ENCODE measurements at places on chromosomes 3 and 15. TPM values are rescaled to one million over a fixed set of nuclear protein-coding genes. Genes with fewer than 3 reads are reported as not detected.
A peak's percentile ranks its signal among the peaks of the same experiment; 100 is the strongest.

ERC2 gene
- total RNA-seq = 0.99 TPM

GRCh38 chr3:385151-385550 is 188.6 kb downstream of the CHL1 start:
- no peak overlapping the region for H3K27ac ChIP-seq
- no peaks in the 10 kb centered on the region for H3K36me3 ChIP-seq
- H3K27me3 ChIP-seq = no peaks in the 10 kb centered on the region
- no peak overlapping the region for H3K4me3 ChIP-seq

DNA sequence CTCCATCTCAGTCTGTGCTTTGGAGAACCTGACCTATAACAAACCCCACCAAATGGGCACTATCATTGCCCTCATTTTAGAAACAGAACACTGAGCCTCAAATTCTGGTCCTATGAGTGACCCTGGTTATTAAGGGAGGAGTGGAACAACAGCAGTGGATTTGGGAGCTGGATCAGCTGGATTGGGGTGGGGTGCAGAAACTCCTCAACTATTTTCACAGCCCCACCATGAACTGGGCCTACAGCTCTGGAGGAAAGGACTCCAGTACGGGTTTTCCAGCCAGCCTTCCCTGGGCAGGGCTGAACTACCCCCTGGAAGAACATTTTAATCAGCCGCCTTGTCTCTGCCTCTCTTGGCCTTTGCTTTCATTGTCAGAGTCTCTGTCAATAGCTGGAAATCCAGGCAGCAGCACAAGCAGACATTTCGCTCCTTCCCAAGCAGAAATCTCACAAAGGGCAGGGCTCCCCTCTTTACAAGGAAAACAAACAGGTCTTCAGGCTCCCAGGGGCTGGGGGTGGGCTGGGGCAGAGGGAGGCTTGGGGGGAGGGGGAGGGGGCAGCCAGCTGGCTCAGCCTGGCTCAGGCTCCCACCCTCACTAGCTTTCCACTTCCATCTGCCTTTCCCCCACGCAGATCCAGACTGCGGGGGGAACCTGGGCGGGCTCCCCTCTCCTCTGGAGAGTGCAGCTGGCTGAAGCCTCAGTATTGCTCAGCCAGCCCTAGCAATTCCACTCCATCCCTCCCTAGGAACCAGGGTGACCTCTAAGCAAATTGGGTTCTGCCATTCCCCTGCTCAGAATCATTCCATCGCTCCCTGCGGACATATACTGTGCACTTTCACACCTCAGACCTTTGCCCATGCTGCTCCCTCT is 13.7 kb upstream of the TLE3 start:
- peak overlapping the region; percentile 92 for H3K27ac ChIP-seq
- peaks cover 2% of the 10 kb centered on the region for H3K27me3 ChIP-seq
- peak; percentile 81 for DNase-seq
- H3K36me3 ChIP-seq = no peaks in the 10 kb centered on the region
- H3K4me1 ChIP-seq = peaks cover 34% of the 10 kb centered on the region

GRCh38 chr3:51593697-51594096 is 55.2 kb downstream of the RAD54L2 start:
- no peaks in the 10 kb centered on the region for H3K27me3 ChIP-seq
- no peak overlapping the region for H3K4me3 ChIP-seq
- H3K4me1 ChIP-seq = peaks cover 6% of the 10 kb centered on the region
- H3K27ac ChIP-seq = no peak overlapping the region
- DNase-seq = no peak
- H3K36me3 ChIP-seq = peaks cover 43% of the 10 kb centered on the region

ACTC1 gene
- total RNA-seq = 13,225 TPM

- DNase-seq = no peak
- H3K27me3 ChIP-seq = no peaks in the 10 kb centered on the region
- peak overlapping the region; percentile 36 for H3K27ac ChIP-seq
- peaks cover 5% of the 10 kb centered on the region for H3K36me3 ChIP-seq
- no peak overlapping the region for H3K4me3 ChIP-seq
- peaks cover under 1% of the 10 kb centered on the region for H3K4me1 ChIP-seq
Observed at GRCh38 chr3:71346061-71346460, 237.5 kb downstream of the FOXP1 start.

GRCh38 chr3:119099785-119100184 is 46.2 kb upstream of the TEX55 start:
- no peak for DNase-seq
- no peaks in the 10 kb centered on the region for H3K27me3 ChIP-seq
- H3K36me3 ChIP-seq = no peaks in the 10 kb centered on the region
- no peaks in the 10 kb centered on the region for H3K4me1 ChIP-seq
- no peak overlapping the region for H3K4me3 ChIP-seq

OSTN gene
- total RNA-seq = 0.36 TPM

- H3K36me3 ChIP-seq = no peaks in the 10 kb centered on the region
- peaks cover 11% of the 10 kb centered on the region for H3K27me3 ChIP-seq
- DNase-seq = no peak
- H3K4me1 ChIP-seq = no peaks in the 10 kb centered on the region
Observed at GRCh38 chr15:63337046-63337445, 44.6 kb downstream of the CA12 start.

- H3K36me3 ChIP-seq = no peaks in the 10 kb centered on the region
- no peak overlapping the region for H3K4me3 ChIP-seq
- H3K27ac ChIP-seq = no peak overlapping the region
- peaks cover 11% of the 10 kb centered on the region for H3K4me1 ChIP-seq
- H3K27me3 ChIP-seq = no peaks in the 10 kb centered on the region
Observed at GRCh38 chr15:69610277-69610676, 157.7 kb downstream of the RPLP1 start.

- H3K27me3 ChIP-seq = no peaks in the 10 kb centered on the region
- peak overlapping the region; percentile 71 for H3K4me3 ChIP-seq
- no peaks in the 10 kb centered on the region for H3K36me3 ChIP-seq
- H3K4me1 ChIP-seq = peaks cover 48% of the 10 kb centered on the region
Observed at GRCh38 chr3:48555949-48556795, 431 bp downstream of the PFKFB4 start.

SKOR1 gene
- 0.22 TPM for total RNA-seq

- no peak overlapping the region for H3K4me3 ChIP-seq
- no peaks in the 10 kb centered on the region for H3K27me3 ChIP-seq
- DNase-seq = no peak
- peaks cover 8% of the 10 kb centered on the region for H3K36me3 ChIP-seq
- H3K27ac ChIP-seq = no peak overlapping the region
- H3K4me1 ChIP-seq = peaks cover 8% of the 10 kb centered on the region
Observed at GRCh38 chr3:31696815-31697548, 164.3 kb downstream of the STT3B start.

- peaks cover 26% of the 10 kb centered on the region for H3K27me3 ChIP-seq
- H3K36me3 ChIP-seq = no peaks in the 10 kb centered on the region
- no peak for DNase-seq
- H3K4me3 ChIP-seq = no peak overlapping the region
- H3K27ac ChIP-seq = no peak overlapping the region
Observed at GRCh38 chr15:38758043-38758442, 193.4 kb upstream of the RASGRP1 start.

IL5RA gene
- not detected for total RNA-seq

DNA sequence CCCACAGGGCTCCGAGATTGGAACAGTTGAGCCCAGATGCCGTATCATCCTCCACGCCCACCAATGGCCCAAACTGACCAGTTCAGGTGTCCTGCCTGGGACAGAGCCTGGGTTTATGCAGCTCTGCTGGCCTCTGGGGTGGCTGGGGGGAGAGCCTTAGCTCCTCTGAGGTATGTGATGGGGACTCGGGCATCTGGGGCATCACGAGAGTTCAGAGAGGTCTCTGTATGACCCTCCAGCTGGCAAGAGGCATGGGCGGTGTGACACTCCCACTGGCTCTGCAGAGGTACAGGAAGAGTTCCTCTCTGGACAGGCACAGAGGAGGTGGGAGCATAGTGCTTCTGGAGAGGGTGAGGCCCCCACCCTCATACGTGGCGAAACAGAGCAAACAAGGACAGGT is 26.6 kb upstream of the DUSP7 start:
- DNase-seq = no peak
- H3K36me3 ChIP-seq = no peaks in the 10 kb centered on the region
- no peak overlapping the region for H3K4me3 ChIP-seq
- no peaks in the 10 kb centered on the region for H3K27me3 ChIP-seq
- H3K27ac ChIP-seq = no peak overlapping the region
- peaks cover 16% of the 10 kb centered on the region for H3K4me1 ChIP-seq

DNA sequence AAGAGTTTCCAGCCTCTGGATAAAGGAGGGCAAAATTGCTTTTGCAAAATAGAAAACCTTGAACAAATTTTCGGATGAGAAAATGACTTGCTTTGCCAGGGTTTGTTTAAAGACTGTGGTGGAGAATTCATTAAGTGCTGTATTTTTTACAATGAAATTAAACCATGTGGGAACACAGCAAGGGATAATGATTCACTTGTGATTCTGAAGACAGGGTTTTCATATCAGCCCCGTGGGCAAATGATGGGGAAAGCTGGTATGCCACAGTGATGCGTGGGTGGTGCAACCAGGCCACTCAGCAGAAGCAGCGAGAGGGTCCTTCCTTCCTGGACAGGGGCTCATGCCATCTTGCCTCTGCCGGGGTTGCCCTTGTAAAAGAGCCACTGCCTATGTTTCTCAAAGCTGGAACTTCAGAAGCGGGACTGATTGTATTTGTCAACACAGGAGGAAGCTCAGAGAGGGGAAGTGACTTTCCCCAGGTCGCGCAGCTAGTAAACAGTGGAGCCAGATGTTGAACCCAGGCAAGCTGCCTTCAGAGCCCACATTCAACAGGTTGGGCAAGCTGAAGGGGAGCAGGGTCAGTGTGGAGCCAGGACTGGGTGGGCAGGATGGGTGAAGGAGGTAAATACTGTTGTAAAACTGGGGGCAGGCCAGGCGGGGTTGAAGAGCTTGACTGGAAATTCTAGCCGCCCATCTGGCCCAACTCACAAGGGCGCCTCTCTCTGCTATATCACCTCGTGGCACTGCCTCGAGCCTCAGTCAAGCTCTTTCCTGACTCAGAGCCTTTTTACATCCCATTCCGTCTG is 79.1 kb downstream of the TOP2B start:
- H3K4me1 ChIP-seq = peaks cover 39% of the 10 kb centered on the region
- no peaks in the 10 kb centered on the region for H3K27me3 ChIP-seq
- DNase-seq = no peak
- H3K4me3 ChIP-seq = no peak overlapping the region
- no peak overlapping the region for H3K27ac ChIP-seq
- peaks cover 34% of the 10 kb centered on the region for H3K36me3 ChIP-seq

Data from left ventricle myocardium inferior (tissue), 1 donor.